ENCODE measurements at places on chromosomes 4 and X.

DNA sequence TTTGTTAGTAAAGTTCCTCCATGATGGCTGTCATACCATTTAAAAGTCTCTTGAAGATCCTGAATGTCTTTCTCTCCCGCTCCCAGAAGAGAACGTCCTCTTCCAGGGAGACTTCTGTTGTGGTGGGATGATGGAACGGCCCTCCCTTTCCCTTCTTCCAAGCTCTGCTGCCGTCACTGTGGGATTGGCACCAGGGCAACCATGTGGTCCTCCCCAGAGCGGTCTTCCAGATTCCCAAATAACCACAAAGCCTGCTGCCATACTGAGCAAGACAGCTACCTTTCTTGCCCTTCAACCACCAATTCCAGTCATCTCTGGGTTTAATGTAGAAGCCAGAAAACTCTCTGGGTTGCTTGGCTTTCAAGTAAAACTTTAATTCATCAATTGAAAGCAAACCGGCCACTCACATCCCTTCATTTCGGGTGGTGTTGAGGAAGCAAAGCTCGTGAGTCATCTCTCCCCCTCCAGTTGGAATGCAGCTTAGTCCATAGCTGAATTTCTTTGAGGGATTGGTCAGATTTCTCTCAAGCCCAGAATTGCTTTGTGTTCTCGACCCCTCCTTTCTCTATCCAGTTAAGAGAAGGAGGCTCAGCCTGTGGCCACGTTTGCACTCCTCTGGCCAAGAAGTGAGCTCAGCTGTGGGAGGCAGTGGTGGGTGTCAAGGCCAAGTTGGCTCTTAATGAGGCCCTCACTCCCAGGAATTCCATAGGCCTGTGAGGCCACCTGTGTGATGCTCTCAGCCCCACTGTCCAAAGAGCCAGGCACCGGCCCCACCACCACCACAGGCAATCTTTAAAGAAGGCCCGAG, 36.9 kb downstream of the FHDC1 start:
- no peak for DNase-seq

DNA sequence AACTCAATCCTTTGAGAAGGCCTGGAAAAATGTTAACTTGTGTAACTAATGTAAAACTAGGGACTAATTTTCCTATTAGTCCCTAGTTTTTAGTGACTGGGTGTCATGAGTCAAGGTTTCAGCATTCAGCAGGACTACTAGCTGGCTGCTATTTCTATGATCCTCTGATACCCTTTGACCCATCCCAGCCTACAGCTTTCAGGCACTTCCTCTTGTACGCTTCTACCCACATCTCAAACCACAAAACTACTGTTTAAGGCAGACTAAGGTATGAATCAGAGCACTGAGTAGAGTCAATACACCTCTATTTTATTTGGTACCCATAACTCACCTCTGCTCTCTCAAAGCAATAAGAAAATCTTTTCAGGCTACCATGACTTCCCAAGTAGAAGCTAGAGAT, 809.6 kb downstream of the PDHA2 start:
- no peak for DNase-seq

DNA sequence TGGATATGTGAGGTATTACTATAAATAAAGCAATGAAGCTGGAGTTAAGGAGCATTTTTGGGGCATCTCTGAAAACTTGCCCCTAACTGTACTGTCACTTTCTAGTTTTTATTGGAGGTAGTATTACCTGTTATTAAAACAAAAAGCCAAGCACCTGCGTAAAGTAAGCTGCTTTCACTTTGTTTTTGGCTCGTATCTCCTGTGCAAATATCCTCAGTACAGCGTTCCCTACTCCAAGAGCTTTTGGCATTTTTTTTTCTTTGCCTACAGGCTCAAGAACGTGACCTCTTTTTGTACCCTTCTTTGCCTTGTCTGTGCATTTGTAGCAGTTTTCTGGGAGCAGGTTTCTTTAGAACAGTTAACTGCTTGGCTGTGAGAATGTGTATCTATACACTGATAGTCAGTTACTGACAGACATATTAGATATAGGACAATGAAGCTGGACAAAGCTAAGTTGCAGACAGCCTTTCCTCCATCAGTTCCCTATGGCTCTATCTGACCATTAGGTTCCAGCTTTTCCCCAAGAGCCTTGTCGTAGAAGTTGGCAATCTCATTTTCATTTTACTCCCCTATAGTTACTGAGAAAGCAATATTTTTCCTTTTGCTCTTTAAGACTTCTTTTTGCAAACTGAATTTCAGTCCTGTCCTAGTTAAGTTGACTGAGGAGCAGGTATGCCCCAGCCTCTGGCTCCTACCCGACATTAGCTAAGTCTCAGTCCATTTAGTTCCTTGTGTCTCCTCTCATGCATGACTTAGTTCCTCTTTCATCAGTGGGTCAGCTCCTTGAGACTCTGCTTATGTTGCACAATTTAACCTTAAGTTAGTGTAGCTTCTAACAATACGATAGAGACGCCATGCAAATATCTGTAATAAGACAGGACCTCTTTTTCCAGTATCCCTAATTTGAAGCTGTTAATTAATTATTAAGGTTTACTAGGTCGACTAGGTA, 71.5 kb upstream of the HPRT1 start:
- peak; percentile 3 for DNase-seq

- DNase-seq, result peak; percentile 27
Measured at GRCh38 chr4:155667222-155667567, 547 bp downstream of the GUCY1A1 start.

DNA sequence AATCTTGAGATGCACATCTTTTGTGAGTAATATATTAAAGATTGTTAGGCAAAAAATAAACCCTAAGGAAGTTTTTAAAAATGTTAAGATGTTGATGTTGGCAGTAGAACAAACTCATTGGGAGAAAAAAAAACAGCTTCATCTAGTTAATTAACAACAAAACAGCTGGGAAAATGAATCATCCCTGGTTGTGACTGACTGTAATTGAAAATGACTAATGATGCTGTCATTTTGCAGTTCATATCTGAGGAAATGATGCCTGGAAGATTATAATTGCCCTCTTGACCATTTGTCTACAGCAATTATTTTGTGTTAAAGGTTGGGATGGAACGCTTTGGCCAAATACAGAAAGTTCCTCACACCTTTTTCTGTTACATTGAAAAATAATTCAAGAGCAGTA, 760.4 kb upstream of the FTHL17 start:
- no peak for DNase-seq

DNA sequence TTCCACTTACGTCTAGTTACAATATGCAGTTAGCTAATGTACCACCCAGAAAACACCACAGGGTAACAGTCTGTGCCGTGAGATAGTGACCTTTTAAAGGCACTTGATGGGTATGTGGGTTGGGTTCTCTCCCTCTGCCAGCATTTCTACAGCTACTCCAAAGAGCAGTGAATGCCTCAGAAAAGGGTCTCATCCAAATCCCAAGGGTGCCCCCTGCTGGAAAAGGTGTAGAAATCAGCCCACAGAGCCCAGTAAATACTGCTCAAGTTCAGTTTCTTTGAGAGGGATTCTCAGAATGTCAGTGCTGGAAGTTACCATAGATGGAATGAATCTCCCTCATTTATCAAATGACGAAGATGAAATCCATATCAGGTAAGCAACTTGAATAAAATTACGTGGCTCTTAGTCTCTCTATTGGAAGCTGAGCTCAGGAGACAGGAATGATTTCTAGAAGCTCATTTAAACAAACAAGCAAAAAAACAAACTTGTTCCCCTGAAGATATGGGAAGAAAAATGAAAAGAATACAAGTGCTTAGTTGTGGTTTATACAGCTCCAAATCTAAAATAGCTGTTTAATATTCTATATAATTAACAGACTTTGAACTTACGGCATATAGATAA, 9.5 kb downstream of the RNF175 start:
- DNase-seq, result peak; percentile 77

DNA sequence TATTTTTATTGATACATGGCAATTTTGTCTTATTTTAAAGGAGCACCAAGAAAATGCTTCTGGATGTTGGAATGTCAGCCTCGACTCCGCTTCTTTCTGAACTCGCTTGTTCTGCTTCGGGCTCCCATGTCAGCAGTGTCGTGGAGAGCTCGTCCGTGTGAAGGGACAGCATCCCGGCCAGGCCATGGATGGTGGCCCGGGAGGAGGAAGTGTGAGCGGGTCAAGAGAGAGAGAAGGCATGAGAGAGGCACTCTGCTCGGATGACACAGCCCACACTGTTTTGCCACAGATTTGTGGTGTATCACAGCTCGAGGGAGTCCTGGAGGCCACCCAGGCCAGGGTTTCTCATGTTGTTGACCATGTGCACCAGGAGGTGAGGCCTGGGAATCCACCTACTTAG, 107.0 kb downstream of the TRAPPC11 start:
- no peak for DNase-seq

- DNase-seq, result peak; percentile 34
Measured at GRCh38 chr4:99205153-99205979, 13.7 kb downstream of the ADH6 start.

DNA sequence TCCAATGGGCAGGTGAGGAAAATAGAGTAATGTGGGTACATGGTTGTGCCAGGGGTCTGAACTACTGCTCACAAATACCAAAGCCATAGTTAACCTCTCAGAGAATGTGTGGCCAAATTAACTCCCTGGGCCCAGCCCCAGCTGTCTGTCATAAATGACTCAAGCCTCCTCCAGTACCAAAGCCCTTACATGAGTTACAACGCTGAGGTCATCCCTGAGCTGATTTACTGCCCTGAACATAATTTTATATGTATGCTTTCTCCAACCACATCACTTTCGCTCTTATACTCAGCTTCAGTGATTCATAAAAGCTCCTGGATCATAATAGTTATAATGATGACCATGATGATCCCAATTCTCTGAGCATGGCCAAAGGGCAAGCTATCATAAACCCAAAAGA, 283.9 kb downstream of the NKX6-1 start:
- DNase-seq, result no peak

DNA sequence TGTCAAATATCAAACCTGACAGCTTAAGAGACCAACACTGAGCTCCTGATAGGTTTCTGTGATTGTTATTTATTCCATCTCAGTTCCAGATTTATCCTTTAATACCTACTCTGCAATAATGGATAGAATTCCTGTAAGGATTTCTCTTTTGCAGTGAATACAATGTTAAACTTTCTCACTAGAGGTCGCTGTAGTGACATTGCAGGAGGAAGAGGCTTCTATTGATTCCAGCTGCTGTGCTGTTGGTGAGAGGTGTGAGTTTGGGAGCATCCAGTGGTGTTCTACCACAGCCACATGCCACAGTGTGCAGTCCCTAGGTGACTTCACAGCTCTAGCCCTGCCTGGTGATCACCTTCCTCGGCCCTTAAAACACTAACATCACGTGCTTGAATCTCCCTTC, 34.6 kb upstream of the DCAF8L2 start:
- peak; percentile 28 for DNase-seq

DNA sequence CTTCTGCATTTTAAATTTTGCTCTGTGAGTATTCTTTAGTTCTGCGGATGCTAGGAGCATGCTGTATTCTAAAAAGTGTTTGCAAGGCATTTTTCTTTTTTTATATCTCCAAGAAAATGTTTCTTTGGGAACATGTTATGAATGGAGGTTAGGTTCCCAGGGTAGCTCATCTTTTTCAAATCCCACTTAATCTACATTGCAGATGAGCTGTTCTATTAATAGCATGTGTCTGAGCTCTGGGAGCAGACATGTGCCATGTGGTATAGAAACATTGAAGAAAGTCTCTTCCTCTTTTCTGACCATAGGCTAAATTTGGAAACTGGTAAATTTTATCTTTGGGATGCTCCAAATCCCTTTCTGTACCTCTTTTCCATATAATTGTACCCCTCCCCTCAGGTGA, 23.2 kb downstream of the DIAPH2 start:
- DNase-seq, result no peak

GRCh38 chr4:35087218-35087617, 1157.1 kb downstream of the ARAP2 start:
- no peak for DNase-seq

- peak; percentile 7 for DNase-seq
Measured at GRCh38 chrX:81377329-81377728, 175.4 kb downstream of the SH3BGRL start.
